ENCODE measurements at places on chromosomes 1 and 21. TPM values are rescaled to one million over a fixed set of nuclear protein-coding genes. Genes with fewer than 3 reads are reported as not detected.

The ZNF281 gene
- 17.0 TPM for total RNA-seq

The PLEKHO1 gene
- total RNA-seq, result 94.1 TPM

DNA sequence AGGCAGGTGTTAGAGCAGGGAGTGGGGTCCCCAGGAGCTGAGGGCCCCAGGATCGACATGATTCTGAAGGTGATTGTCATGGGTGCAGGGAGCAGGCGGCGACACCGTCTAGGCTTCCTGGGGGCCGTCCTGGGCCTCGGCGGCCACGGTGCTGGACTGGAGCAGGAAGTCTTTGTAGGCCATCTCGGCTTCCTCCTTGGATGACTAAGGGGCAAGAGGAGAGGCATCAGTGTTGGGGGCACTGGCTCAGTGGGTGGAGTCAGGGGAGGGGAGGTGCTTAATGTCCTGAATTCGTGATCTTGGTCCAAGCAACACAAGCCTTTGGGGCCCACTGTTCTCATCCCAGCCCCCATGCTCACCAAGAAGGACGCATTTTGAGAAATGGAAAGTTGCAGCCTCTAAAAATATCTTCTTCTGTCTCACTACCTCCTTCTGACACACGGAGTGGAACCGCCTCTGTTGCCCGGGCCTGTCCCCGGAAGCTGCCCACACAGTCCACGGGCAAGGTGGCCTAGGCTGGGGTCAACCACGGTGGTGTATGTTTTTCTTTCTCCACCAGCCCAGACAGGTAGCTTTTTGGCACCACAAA lies 8.6 kb upstream of the FCMR start:
- H3K4me1 ChIP-seq, result no peaks in the 10 kb centered on the region
- no peak overlapping the region for H3K4me3 ChIP-seq
- no peak for DNase-seq
- H3K27ac ChIP-seq, result no peak overlapping the region

DNA sequence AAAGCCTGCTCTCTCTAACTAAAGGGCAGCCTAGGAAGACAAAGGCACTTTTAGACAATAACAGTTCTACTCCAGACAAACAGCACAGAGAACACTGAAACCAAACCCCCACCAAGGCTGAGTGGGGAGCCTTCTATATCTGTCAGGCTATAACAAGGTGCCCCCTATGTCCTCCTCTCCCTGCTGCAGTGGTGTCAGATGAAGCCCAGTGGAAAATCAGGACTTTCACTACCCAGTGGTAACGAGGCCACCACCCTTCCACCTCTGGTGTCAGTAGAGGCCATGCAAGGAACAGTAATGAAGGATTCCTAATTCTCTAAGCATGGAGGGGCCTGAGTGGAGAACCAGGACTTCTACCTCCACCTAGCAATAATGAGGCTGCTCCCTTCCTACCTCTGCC lies 83.7 kb downstream of the ZSWIM5 start:
- H3K4me3 ChIP-seq, result no peak overlapping the region
- H3K4me1 ChIP-seq, result no peaks in the 10 kb centered on the region
- H3K36me3 ChIP-seq, result no peaks in the 10 kb centered on the region

DNA sequence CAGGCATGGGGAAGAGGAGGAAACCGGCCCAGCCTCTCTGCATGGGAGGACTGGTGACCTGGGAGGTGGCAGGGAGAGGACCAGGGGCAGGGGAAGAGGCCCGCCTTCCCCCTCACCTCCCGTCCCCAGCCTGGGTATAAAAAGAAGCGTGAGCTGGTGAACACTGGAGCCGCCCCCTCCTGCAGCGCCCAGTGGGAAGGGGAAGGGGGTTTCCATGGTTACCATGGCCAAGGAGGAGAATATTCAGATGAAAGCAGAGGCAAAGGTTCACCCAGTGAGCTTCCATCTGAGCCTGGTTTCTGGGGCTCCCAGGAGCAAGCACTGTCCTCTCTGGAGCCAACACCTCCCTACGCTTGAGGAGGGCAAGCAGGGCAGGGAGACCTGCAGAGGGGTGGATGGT lies 54.9 kb downstream of the ACOT7 start:
- H3K36me3 ChIP-seq, result no peaks in the 10 kb centered on the region
- H3K27me3 ChIP-seq, result no peaks in the 10 kb centered on the region
- H3K4me1 ChIP-seq, result no peaks in the 10 kb centered on the region
- H3K27ac ChIP-seq, result no peak overlapping the region
- no peak overlapping the region for H3K4me3 ChIP-seq

DNA sequence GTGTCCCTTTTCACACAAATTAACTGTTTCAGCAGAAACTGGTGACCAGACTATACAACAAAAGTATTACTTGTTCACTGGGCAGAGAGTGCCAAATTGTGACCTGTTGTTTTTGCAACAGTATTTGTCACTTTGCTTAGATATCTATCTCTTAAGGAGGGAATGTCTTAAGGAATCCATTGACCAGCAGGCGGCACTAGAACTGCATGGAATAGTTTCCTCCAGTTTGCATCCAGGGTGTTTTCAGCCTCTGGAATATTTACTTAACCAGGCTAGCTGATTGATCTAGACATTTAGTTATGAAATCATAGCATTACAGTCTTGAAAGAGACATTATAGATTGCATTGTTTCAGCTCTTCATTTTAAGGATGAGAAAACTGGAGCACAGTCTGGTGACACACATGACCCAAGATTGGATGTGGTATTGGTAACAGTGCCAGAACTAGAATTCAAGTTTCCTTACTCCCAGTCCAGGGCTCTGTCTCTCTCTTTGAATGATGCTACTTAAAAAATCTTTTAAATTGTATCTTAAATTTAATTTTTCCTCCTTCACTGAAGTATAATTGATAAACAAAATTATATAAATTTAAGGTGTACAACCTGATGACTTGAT lies 16.9 kb downstream of the RPTN start:
- peak; percentile 80 for DNase-seq
- no peaks in the 10 kb centered on the region for H3K4me1 ChIP-seq
- H3K27me3 ChIP-seq, result no peaks in the 10 kb centered on the region
- no peak overlapping the region for H3K27ac ChIP-seq
- H3K4me3 ChIP-seq, result no peak overlapping the region

DNA sequence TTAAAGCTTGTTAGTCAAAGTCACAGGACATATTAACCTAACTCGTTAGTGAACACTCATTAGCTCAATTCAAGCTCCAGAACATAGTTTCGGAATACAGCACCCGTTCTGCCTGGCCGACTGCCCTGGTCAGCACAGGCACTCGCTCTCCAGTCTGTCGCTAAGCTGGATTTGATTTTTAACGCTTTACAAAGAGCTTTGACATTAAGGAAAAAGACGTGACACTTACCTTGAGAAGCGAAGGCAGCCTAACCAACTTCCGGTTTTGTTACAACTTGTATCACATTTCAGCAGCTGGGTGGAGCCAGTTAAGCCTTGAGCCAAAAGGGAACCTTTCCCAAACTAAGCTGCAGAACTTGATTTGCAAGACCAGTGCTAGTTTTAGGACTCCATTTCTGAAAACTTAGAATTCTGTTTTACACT lies at the start of gene FRRS1:
TSS of gene FRRS1 (minus strand) at position 258 of the 423 bp plus-strand sequence. CDS start 17,867 bp downstream, outside the sequence.
- H3K4me3 ChIP-seq, result peak within 1 kb of the TSS; percentile 42
- no peaks in the 10 kb centered on the region for H3K36me3 ChIP-seq
- H3K27ac ChIP-seq, result peak within 1 kb of the TSS; percentile 91
- peaks cover 25% of the 10 kb centered on the region for H3K4me1 ChIP-seq
- peak; percentile 91 for DNase-seq
